ENCODE measurements at places on chromosomes 5 and 9.

GRCh38 chr5:83102364-83102980, 25.1 kb downstream of the XRCC4 start:
- DNase-seq: no peak

DNA sequence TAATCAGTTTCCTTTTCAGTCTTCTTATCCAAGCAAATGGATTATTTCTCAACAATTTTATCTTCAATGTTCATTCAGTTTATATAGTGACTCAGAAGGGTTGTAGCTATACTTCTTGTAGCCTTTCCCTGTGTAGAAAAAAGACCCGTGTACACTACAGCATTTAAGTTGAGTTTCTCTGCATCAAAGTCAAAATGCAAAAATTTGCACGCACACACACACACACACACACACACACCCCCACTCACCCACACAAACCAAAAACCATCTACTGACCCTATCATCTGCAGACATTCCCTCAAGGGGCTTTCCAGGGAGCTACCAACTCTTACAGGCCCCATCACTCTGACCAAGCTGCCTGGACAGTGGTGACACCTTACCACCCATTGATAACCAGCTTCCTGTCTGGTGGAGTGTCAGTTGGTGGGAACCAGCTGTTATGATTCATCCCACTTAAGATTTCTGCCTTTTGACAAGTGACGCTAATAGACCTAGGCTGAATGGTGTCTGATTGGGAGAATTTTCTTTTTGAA, 12.2 kb upstream of the ELL2 start:
- DNase-seq: peak; percentile 27

DNA sequence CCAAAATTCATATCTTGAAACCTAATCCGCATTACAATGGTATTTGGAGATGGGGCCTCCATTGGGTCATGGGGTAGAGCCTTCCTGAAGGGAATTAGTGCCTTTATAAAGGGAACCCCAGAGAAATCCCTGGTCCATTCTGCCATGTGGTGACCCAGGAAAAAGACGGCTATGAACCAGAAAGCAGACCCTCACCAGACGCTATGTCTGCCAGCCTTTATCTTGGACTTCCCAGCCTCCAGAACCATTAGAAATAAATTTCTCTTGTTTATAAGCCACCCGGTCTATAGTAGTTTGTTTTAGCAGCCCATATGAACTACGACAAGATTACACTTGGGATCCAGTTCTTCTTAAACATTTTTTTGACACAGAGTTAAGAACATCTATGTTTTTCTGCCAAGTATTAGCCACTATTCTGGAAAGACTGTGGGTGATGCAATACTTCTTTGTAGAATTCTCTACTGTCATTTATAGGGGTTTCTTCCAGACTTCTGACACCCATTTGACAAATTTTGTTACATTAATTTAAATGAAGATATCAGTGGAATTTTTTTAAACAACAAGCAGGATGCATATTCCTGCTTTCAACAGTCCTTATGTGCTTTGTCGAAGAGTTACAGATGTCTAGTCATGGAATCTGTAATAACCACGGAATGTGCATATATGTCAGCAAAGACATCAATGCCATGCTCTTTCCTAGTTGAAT, 572.4 kb downstream of the NR2F1-AS1 start:
- no peak for DNase-seq

GRCh38 chr5:4294878-4295277, 699.2 kb downstream of the IRX1 start:
- DNase-seq: no peak

GRCh38 chr5:152547202-152547601, 142.1 kb upstream of the NMUR2 start:
- DNase-seq: no peak

- no peak for DNase-seq
Observed at GRCh38 chr5:110851357-110851756, 112.5 kb downstream of the SLC25A46 start.

DNA sequence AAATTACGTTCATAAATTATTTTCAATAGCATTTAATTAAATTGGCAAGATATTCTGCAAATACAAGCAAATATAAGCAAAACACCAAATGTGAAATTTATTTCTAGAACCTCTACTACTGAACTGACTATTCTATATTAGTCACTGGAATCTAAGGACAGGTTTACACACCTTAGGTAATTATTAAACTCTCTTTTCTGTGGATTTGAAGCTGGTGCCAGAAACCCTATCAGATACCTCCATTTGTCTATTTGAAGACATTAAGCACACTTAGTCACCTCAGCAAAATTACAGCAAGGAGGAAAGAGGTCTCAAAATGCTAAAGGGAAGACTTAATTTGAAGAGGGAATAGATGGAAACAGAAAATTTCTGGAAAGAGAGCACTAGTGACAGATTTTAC, 83.4 kb downstream of the CPLANE1 start:
- DNase-seq: no peak

DNA sequence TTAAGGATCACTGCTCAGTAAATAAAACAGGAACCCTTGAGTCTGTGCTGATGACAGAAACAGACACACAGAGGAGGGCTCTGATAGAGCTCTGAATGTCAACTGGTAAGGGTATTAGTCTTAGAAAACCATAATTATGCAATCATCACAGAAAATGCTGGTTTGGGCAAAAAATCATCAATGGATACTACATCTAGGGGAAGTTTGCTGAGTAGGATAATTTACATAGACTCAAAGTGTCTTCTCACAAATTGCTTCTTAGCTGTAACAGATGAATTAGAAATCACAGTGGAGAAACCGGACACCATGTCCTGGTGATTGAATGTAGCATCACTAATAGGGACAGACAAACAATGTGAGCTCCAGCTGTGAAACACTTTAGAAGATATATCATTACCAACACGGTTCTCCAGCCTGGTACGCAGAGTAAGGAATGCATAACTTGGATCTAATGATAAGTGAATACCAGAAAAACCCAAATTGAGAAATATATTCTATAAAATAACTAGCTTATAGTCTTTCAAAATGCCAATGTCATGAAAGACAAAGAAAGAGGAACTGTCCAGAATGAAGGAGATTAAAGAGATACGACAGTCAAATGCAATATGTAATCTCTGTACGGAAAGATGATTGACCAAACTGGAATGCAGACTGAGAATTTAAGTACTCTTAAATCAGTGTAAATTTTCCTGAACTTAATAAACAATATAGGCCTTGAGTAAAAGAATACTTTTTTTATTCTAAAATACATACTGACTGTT, 17.3 kb downstream of the CHD1 start:
- no peak for DNase-seq

DNA sequence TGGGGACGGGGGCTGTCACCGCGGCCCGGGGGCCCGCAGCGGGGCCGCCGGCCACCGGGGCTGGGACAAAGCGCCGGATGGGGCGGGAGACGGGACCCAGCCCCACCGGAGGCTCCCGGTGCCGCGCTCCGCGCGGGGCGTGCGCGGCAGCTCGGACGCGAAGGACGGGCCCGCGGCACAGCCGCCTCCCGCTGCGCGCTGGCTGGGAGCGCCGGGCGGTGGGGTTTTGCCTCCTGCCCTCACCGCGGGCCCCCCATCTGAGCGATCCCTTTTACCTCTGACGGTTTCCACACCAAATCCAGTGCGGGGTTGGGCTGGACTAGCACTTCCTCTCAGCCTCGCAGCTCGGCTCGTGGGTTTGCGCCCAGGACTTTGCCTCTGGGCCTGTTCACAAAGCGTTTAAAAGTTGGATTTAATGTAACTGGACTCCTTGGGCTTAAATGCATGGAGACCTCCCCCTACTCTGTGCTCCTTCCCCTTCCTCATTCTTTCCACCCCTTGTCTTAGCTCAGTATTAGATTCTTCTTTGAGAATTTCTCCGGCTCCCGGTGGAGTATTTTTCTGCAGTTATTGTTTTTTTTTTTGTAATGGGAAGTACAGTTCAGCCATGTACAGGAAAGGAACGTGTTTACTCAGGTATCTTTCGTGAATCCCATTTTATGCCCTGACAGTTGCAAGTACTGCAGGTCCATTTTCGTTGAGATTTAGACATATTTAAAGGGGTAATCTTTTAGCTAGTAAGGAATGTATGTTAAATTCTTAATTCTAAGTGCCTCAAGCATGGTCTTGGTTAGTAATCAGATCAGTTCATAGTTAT, 691 bp downstream of the FCHO2 start:
- peak; percentile 2 for DNase-seq

DNA sequence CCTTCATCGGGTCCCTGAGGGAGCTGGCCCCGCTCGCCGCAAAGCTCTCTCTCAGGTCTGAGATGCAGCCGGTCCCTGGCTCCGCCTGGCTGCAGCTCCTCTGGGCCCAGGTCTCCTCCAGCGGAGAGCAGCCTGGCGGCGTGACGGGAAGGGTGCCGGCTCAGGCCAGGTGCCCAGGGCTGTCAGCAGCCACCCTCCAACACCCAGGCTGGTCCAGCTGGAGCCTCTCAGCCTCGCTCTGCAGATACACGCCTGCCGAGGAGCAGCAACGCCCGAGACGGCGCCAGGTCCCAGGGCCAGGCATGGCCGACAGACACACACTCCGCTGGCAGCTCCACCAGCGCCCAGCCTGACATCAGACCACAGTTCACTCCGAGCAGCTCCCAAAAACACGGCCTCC, 25.6 kb downstream of the FAM163B start:
- no peak for DNase-seq

DNA sequence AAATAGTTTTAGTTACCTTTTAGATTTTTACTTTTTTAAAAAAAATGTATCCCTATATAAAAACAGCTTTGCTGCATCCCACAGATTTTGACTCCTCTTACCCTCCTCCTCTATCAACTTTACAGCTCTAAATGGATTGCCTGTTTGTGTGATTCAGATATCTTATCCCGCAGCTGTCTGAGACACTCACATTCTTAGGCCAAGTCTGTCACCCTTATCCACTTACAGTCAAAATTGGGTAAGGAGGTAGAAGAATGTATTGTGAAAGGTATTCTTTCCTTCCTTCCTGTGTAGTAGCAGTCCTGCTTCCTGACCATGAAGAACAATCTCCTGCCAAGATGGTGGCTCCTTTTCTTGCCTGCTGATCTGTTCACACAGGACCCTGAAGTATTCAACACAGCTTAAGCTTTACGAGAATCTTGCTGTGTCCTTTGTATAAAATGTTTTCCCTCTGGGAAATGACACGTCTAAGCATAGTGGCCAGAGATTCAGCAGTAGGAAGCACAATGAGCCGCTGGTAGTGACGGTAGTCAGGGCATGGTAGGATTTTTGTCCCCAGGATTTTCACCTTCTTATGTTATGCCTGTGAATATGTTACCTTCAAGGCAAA, 67.7 kb upstream of the ST8SIA4 start:
- DNase-seq: no peak

- no peak for DNase-seq
Observed at GRCh38 chr5:150284311-150284710, 5.3 kb downstream of the CAMK2A start.

DNA sequence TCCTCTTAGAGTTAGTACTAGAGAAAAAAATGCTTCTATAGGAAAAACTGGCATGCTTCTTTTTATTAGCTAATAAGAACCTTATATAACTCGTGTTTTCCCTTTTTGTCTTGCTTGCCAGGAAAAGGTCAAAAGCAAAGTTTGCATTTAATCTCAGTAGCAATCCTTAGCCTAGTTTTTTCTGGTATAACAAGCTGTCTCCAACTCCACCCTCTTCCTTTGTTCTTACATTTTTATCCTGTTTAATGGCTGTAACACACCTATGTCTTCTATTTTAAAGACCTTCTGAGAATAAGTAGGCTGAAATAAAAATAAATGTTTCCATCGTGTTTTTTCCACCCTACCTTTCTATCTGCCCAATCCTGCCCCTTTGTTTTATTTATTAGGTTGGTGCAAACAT, 158.3 kb downstream of the SNCAIP start:
- DNase-seq: no peak

GRCh38 chr9:2227144-2227867, 212.2 kb downstream of the SMARCA2 start:
- DNase-seq: no peak

DNA sequence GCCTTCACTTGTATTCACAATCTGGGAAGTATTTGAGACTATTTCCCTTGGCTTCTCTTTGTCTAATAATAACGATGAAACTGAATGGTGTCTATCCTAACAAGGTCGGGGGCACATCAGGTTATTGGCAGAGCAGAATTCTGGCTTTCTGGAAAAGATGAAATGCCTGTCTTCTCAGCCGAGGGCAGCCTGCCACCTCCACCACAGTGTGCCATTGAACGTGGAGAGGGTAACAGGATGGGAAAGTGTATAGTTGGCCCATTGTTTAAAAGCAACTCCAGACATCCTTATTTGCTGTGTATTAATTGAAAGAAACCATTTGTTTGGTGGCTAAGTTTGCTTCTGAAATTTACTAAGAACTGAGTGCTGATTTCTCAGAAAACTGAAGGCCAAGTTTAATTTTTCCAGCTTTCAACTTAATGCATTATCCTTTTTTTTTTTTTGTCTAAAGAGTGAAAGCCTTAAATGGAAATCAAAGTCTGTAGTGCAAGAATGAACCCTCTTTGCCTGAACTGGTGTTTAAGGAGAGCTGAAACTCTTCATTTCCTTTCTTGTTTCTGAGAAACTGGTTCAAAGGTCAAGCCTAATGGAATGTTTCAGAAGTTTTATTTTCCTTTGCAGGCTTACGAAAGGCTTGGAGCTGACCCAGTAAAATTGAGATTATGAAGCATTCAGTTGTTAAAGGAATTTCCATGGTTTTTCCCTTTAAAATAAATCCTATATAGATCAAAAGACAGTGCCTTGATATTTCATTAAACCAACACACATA, 563.7 kb upstream of the DAP start:
- no peak for DNase-seq

- DNase-seq: no peak
Observed at GRCh38 chr9:25703701-25704357, 25.6 kb upstream of the TUSC1 start.

- DNase-seq: no peak
Observed at GRCh38 chr5:54446379-54446732, 9.1 kb upstream of the HSPB3 start.

- DNase-seq: no peak
Observed at GRCh38 chr9:34454571-34455065, 3.8 kb downstream of the FAM219A start.

DNA sequence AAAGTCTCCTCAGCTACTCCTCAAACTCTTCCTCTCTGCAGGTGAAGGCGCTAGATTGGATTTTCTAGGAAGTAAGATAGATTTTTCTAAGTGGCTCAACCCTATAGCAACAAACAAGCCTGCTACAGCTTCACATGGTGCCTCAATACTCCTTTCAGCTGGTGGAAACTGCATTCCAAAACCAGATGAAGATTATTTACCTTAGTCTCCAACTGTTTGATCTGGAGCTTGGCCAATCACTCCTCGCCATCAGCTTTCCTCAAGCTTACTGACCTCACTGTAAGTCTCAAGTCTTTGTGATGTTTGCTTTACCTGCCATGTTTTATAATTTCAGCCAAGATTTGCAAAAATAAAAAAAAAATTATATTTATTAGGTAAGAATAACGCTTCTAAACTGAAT, 622.4 kb downstream of the CHSY3 start:
- DNase-seq: no peak

GRCh38 chr9:136244122-136244968, 1.3 kb downstream of the QSOX2 start:
- peak; percentile 21 for DNase-seq

DNA sequence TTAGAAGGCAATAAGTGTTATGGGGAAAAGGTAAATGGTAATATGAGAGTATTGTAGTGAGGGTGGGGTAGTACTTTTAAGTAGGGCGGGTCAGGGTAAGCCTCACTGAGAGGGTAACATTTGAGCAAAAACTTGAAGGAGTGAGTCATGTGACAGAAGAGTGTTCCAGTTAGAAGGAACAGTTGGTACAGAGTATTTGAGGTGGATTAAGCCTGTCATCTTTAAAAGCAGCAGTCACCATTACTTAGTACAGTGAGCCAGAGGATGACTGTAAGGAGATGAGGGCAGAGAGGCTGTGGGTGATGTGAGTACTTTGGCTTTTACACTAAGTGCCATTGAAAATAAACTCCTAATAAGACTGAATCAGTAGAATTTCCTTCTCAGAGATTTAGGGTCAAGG, 54.8 kb downstream of the UBAP1 start:
- DNase-seq: no peak

Measured in CD4-positive, alpha-beta T cell treated with Interleukin-15 for 4 hours (primary cell).